WTC11 (cell line): ENCODE measurements at places on chromosomes 6 and 20.

- DNase-seq: no peak
Measured at GRCh38 chr6:7921046-7921445, 10.5 kb upstream of the TXNDC5 start.

GRCh38 chr6:79628466-79629288 is 2.5 kb upstream of the SH3BGRL2 start:
- no peak for DNase-seq

DNA sequence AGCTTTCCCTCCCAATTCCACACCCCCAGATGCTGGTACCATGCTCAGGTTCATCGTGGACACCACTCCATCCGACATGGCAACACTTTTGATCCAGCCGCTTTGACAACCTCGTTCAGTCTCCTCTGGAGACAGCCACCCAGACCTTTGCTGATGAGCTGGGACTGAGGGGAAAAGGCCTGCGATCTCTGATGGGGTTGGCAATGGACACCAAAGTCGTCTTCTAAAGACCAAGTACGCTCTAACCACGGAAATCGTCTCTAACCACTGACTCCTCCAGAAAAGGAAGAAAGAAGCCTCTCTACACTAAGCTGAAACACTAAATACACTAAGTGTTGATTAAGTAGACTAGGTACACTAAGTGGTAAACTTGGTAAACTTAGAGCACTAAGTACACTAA is 26.1 kb upstream of the HLA-E start:
- DNase-seq: no peak

DNA sequence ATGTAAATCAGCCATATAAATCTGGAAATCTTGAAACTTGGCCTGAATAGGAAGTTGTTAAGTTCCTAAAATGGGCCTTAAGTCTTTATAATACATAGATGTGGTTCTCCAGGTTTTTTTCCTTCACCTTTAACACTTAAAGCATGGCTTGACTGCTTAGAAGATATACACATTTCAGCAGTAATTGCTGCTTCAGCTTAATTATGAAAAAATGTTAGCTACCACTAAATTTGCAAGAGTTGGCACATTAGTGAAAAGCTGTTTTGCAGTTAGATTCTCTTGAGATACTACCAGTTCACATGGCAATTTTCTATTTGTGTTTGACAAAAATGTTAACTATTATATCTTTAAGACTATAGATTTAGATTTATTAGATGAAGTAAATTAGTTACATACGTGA is 72.7 kb upstream of the MYO6 start:
- DNase-seq: no peak

DNA sequence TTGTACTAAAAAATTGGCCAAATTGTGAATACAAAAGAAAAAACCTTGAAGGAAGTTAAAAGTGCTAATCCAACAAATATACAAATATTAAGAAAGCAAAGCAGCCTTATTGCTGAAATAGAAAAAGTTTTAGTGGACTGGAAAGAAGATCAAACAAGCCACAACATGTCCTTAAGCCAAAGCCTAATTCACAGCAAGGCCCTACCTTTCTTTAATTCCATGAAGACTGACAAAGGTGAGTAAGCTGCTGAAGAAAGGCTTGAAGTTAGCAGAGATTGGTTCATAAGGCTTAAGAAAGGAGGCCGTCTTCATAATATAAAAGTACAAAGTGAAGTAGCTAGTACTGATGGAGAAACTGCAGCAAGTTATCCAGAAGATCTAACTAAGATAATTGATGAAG is 53.5 kb downstream of the TINAG start:
- no peak for DNase-seq

DNA sequence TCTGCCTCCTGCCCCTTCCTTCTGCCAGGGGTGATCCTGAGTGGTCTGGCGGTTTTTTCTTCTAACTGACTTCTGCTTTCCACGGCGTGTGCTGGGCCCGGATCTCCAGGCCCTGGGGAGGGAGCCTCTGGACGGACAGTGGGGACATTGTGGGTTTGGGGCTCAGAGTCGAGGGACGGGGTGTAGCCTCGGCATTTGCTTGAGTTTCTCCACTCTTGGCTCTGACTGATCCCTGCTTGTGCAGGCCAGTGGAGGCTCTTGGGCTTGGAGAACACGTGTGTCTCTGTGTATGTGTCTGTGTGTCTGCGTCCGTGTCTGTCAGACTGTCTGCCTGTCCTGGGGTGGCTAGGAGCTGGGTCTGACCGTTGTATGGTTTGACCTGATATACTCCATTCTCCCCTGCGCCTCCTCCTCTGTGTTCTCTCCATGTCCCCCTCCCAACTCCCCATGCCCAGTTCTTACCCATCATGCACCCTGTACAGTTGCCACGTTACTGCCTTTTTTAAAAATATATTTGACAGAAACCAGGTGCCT is 10.2 kb downstream of the SLC29A1 start:
- DNase-seq: no peak

- DNase-seq: no peak
Measured at GRCh38 chr6:35488517-35488862, 8.4 kb downstream of the TEAD3 start.

- no peak for DNase-seq
Measured at GRCh38 chr20:14193443-14193842, 144.0 kb downstream of the FLRT3 start.

DNA sequence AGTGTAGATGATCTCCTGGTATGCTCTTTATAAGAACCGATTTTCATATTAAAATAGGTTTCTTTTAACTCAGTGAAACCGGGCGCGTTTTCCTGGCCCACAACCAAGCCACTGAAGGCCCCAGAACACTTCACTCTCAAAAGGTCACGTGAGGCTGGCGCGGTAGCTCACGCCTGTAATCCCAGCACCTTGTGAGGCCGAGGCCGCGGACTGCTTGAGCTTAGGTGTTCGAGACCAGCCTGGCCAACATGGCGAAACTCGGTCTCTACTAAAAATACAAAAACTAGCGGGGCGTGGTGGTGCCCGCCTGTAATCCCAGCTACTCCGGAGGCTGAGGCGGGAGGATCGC is 402 bp upstream of the TAF8 start:
- DNase-seq: peak; percentile 31

DNA sequence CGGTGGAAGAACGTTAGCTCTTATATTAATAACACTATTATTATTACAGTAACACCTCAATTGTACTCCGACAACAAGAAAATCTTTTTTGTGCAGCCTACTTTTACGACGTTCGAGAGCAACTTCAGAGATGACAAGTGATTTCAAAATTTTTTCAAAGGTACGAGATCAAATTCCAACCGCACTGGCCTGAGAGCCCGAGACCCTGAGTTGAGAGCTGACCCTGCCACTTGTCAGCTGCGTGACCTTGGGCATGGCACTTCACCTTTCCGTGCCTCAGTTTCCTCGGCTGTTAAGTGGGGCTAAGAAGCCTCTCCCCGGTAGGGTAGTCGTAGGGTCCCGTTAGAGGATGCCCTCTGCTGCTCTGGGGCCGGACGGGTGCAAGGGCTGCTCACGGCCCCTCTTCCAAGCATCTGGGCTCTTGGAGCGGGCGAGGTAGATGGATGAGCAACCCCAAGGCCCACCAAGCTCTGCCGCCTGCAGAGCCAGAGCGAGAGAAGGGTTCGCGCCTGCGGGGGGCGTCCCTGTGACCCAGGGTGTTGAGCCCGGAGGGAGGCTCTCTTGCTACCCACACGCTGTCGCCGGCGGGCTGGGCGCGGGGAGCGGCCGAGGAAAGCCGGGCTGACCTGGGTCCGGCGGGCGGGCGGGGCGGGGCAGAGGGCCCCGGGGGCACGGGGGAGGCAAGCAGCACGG is 510 bp downstream of the NDRG3 start:
- DNase-seq: no peak

- no peak for DNase-seq
Measured at GRCh38 chr20:49427751-49428518, 54.5 kb downstream of the KCNB1 start.

DNA sequence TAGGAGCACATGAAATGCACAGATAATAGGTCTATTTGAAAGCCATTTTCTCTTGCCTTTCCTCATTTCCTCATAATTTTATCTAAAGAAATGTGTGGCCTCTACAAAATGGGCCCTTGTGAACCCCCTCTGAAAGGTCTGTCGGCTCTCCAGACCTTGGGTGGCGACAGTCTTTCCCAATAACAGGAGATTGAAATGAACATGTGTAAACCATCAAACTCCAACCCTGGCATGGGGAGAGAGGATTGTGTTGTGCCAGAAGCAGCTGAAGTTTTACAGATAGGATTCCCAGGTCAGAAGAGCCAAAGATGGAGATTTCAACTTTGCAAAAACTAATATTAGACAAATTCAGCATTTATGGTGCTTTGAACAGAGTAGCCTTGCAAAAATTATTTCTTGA is 277.1 kb upstream of the ECI2 start:
- DNase-seq: no peak

- DNase-seq: no peak
Measured at GRCh38 chr20:4369798-4370124, 351.9 kb upstream of the PRND start.
